Fibroblast of skin of back (primary cell): ENCODE measurements at places on chromosomes 6 and 20.

DNA sequence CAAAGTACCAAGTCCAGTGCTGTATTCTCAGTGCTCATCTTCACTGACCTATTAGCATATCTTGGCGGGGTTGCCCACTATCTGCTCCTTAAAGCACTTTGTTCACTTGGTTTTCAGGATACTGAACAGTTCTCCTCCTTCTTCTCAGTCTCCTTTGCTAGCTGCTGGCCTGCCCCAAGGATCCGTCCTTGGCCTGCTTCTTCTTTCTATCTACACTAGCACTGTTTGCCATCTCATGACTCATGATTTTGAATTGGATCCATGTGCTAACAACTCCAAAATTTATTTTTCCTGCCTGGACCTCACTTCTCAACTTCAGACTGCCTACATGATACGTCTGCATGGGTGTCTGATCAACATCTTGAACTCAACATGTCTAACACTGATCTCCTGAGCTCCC lies 15.5 kb downstream of the TPD52L1 start:
- DNase-seq: peak; percentile 47

DNA sequence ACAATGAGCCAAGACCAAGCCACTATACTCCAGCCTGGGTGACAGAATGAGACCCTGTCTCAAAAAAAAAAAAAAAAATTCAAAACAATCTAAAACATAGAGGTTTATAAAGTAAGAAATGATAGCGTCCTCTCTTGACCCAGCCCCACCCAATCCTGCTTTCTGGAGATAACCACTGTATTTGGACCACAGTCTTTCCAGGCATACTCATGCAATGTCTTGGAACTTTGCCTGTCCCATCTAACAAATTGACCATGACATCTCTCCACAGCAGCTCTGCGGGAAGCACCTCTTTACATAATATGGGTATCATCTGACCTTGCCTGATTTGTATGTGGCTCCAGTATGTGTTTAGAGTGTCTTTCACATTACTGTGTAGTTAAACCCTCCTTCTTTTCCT lies 9.1 kb upstream of the SHLD1 start:
- DNase-seq: no peak

DNA sequence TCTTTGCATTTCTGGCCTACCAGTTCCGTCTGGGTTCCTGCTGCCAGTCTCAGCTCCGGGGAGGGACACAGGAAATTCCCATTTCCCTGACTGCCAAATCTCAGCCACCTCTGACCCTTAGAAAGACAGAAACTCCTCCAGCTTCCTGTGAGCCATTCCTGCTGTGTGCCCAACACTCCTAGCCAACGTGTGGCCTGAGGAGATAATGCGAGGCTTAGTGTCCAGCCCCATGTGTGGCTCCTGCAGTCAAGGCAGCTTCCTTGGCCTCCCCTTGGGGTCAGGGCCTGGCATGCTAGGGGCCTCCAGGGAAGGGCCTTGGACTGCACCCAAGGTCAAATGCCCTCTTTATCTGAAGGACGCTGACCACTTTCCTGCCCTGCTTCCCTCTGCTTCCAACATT lies 45.1 kb downstream of the MAFB start:
- DNase-seq: no peak

- no peak for DNase-seq
Observed at GRCh38 chr20:62280303-62280702, 22.5 kb upstream of the ADRM1 start.

DNA sequence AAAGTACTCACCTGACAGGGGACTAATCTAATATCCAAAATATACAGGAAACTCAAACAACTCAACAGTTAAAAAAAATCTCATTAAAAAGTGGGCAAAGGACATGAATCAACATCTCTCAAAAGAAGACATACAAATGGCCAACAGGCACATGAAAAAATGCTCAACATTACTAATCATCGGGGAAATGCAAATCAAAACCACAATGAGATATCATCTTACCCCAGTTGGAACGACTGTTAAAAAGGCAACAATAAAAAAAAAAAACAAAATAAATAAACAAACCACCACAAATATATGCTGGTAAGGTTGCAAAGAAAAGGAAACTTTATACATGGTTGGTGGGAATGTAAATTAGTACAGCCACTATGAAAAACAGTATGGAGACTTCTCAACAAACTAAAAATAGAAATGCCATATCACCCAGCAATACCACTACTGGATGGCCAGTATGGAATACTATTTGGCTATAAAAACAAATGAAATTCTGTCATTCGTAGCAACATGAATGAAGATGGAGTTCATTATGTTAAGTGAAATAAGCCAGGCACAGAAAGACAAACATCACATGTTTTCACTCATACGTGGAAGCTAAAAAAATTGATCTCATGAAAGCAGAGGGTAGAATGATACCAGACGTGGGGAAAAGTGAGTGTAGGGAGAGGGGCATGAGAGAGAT lies 6.6 kb downstream of the SIRPB2 start:
- peak; percentile 23 for DNase-seq

GRCh38 chr6:97231911-97232310 lies 51.1 kb downstream of the MMS22L start:
- DNase-seq: no peak

GRCh38 chr20:22582386-22582963 lies 1.9 kb downstream of the FOXA2 start:
- no peak for DNase-seq

DNA sequence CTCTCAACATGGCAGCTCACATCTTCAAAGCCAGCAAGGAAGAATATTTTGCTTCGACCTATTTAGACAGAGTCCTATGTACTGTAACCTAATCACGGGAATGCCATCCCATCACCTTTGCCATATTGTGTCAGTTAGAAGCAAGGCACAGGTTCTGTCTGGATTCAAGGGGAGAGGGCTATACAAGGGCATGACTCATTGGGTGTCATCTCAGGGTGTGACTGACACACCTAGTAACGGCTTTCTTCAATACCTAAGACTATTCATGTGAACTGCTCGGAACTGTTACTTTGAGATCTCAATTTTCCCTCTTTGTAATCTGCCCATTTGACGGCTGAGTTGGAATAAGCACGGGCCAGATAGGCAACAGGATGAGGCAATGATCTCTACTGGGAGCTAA lies 135.6 kb upstream of the HDGFL1 start:
- DNase-seq: no peak

- peak; percentile 95 for DNase-seq
Observed at GRCh38 chr20:48298851-48299484, 513.7 kb upstream of the SULF2 start.

- DNase-seq: peak; percentile 92
Observed at GRCh38 chr20:49345524-49345923, 67.7 kb upstream of the ZNFX1 start.

DNA sequence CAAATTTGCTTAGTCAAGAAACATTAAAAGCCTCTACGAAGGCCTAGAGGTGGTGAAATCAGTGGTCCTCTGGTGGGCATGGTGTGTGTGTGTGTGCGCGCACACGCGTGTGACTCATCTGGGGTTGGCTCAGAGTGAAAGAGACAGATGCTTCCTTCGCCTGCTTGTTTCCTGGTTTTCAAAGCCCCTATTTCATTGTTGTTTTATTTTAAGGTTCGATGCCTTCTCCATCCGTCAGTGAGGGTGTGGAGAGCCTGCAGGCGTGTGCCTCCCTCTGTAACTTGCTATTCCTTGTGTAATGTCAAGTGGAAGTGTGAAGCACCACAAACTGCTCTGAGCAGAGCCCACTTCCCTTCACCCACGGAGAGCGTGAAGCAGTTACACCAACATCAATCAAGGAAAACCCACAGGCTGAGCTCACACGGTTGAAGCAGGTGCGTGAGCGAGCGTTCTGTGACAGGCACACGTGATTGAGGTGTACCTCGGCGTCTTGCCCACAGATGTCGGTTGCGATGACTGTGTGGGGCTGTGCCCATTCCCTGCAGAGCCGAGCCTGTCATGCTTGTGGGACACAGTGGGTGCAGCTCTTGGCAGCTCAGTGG lies 233.9 kb downstream of the PRL start:
- no peak for DNase-seq

- no peak for DNase-seq
Observed at GRCh38 chr20:3932681-3933080, 43.5 kb downstream of the PANK2 start.

GRCh38 chr6:160766989-160767646 lies 65.1 kb downstream of the PLG start:
- DNase-seq: peak; percentile 40

DNA sequence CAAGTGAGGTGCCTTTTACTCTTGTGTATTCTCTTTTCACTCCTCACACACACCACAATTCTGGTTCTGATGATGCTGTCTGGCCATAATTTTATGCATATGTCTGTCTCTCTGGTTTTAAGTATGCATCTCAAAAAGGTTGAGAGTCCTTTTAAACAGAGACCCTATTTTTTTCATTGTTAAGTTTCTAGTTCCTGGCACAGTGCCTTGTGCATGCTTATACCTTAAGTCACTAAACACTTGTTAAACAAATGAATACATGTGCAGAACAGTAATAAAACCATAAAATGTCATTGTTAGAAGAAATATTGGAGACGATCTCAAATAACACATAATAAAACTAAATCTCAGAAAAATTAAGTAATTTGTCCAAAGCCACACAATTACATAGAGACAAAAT lies 7.9 kb downstream of the ROS1 start:
- DNase-seq: no peak

DNA sequence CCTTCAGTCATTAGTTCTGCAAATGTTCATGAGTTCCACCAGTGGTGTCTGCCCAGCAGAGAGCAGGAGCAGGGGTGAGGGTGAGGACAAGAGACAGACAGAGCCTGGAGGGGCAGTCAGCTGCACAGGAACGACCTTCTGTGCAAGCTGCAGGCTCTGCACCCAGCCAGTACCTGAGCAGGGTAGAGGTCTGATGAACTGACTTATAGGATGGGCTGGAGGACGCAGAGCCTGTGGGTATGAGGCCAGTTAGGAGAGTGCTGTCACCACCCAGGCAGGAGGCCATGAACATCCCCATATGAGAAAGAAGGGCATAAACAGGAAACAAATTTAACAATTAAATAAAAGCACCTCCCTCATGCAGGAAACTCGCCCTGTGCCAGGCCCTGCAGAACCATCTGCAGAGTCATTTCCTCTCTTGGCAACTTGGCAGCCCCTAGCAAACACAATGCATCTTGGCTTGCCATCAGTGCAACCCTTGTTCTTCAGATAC lies 17.9 kb downstream of the C6orf15 start:
- DNase-seq: no peak

DNA sequence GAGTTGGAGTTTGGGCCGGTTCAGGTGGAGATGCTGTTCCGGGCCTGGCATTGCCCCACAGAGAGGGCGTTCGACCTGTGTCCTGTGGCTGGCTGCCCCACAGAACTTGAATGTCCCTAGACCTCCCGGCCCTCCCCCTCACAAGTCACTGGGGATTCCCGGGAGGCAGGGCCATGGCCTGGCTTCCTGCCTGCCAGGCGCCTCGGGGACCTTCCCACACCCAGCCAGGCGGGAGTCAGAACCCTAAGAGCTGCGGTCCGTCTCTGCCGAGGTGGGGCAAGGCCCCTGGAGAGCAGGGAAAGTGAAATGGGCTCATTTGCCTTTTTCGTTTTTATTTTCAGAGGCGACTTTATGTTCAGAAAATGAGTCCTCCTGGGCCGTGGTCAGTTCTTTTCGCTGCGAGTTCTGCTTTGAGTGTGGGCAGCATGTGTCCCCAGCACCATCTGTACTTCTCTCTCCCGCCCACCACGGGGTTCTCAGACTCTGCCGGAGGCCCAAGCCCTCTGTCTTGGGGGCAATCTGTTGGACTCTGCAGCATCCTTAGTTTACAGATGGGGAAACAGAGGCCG lies 8.5 kb downstream of the RBM38 start:
- DNase-seq: peak; percentile 8

DNA sequence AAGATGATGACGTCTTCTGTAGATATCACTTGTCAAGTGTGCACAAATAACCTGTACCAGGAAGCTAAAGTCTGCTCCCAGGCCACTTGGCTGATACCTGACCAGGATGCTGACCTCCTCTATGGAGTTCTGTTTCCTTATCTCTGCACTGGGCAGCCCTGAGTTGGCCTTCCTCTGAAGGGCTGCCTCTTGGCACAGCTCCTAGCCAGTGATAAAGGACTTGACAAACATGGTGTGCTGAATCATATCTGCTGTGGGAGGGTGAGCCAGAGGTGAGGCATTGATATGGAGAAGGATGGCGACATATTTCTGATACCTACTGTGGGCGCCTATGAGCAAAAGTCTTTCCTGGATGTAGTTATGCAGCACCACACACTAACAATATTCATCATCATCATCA lies 32.8 kb upstream of the FOXA2 start:
- DNase-seq: no peak

- DNase-seq: no peak
Observed at GRCh38 chr20:58709013-58709702, 16.6 kb downstream of the NPEPL1 start.

- DNase-seq: no peak
Observed at GRCh38 chr6:148493424-148493823, 150.8 kb downstream of the SASH1 start.

DNA sequence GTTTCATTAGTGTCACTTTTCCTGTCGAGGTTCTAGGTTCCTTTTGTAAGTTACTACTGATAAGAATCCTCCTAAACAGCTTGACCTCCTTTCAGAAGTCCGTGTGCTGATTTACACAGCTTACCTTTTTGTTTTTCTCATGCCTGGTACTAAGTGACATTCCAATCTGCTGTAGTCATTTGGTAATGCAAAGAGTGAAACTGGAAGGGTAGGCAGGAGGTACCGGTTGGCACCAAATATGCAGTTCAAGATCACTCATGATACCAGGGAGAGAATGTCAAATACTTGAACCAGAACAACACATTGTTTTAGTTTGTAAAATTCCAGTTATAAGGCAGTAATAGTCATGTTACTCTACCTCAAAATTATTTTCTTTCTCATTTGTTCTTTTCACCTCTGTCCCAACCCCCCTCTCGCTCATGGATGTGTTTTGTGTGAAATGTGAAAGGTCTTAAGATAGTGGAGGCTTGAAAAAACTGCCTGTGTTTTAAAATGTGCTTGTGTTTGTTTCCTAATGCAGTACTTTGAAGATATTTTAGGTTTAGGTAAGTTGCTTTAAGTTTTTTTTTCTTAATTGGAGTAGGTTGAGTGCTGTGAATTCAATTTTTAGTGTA lies 23.2 kb downstream of the AFDN start:
- no peak for DNase-seq

- no peak for DNase-seq
Observed at GRCh38 chr20:23065266-23066201, 16.1 kb upstream of the THBD start.
